ENCODE measurements at places on chromosomes 12 and 14.
A peak's percentile ranks its signal among the peaks of the same experiment; 100 is the strongest.

DNA sequence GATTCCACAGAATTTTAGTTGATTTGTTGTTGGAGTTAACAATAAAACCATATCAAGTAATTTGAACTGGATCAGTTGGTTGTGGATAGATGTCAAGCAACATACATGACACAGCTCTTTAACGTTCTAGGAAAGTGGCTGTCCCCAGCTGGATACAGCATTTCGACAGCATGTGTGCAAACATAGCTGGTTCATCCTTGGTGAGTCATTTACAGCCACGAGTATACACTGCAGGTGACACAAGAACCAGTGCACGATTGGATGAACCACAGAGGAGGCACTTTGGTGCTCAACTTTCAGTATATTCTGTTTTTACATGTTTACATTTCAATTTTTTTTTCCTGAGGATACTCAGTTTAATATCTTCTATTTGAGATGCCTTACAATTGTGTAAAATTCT lies 242.4 kb downstream of the TMEM117 start:
- DNase-seq, result no peak

DNA sequence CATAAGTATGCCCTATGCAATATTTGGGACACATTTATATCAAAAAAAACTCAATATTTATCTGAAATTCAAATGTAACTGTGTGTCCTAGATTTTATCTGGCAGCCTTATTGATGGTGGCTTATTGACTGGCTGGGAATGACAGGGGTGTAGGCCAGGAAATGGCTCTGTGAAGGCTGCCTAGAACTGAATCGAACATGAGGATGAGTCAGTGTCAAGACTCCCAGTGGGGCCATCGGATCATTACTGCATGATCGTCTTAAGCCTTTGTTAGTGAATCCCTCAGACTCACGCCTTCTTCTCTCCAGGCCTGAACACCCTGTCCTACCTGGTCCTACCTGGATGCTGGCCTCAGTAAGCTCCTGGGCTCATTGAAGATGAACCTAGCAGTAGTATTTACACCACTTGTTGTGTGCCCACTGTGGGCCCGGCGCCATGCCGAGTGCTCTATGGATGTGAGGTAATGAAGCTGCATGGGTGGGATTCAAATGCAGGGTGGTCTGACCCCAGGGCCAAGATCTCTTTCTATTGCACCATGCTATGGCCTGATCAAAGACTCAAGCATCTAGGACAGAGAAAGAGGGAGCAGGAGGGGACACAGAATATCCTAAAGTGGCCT lies 21.0 kb upstream of the FAIM2 start:
- no peak for DNase-seq

- DNase-seq, result peak; percentile 52
Measured at GRCh38 chr12:4562034-4562657, at the start of gene DYRK4. TSS of gene DYRK4 (plus strand) at chr12:4562208. CDS start at chr12:4562246, 38 bp downstream.

GRCh38 chr12:124555168-124556073 lies 12.0 kb downstream of the NCOR2 start:
- DNase-seq, result no peak

- DNase-seq, result no peak
Measured at GRCh38 chr14:99093532-99094517, 178.2 kb downstream of the BCL11B start.

All from activated CD8-positive, alpha-beta memory T cell treated with anti-CD3 and anti-CD28 coated beads, Interleukin-2, amount 50 U/mL, for 48 hours (primary cell).